ENCODE measurements at places on chromosomes 1 and 21. TPM values are rescaled to one million over a fixed set of nuclear protein-coding genes. Genes with fewer than 3 reads are reported as not detected.

DNA sequence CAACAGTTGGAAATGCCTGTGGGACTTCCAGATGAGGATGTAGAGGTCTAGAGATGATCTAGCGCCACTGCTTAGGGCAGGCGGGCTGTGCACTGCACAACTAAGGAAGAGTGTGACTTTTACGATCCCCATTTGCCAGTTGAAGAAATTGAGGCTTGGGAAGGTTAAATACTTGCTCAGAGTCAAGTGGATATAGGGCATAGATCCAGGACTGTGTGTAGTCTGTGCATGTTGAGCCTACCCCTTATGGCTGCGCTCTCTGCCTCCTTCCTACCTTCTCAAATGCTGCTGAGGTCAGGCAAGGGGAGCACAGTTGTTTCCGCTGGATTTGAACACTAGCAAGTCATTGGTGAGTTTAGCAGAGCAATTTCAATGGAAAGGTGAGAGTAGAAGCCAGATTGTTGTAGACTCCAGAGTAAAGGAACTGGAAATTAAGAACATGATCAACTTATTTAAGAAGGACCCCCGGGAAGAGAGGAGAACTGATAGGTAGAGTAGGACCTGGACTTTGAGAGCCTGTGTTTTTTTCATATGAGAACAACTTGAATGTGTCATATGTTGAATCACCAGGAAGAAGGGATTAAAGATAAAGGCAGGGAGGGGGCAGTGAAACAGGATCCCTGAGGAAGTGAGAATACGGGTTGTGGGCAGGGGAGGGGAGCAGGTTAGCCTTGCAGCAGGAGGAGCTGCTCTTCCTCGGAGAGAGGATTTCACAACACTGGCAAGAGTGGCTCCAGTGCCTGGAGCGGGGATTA is 2.7 kb downstream of the CAPN2 start:
- peaks cover 55% of the 10 kb centered on the region for H3K4me1 ChIP-seq
- peak; percentile 91 for DNase-seq
- peak overlapping the region; percentile 84 for H3K27ac ChIP-seq

DNA sequence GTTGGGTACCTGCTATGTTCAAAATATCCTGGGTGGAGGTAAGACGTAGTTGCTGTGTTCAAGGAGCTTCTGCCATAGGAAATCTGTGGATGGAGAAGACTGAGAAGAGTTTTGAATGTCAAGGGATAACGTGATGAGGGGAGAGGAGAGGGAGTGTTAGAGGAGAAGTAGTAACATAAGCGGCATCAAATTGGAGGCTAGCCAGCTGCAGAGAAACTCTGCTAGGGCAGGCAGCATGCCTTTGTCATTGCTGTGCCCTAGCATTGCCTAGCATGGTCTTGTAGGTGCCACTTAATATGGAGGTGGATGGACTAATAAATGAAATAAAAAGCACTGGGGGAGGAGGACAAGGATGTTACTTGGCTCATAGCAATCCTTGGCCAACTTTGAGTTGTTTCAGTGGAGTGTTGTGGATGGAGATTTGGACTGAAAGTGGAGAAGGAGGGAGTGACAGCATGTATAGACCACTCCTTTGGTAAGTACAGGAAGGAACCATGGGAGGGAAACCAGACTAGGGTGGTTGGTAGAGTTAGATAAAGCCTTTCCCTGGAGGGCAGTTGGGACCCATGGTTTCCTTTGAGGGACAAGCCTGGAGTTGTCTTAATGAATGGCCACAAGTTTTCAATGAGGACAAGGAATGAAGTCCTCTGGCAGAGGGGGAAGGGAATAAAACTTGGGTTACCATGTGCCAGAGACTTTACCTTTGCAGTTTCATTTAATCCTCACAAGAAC is 6.3 kb downstream of the VANGL1 start:
- no peak for DNase-seq
- peaks cover 22% of the 10 kb centered on the region for H3K4me1 ChIP-seq
- H3K36me3 ChIP-seq, result peaks cover 3% of the 10 kb centered on the region
- no peak overlapping the region for H3K4me3 ChIP-seq
- H3K27ac ChIP-seq, result no peak overlapping the region

- no peak overlapping the region for H3K4me3 ChIP-seq
- no peaks in the 10 kb centered on the region for H3K4me1 ChIP-seq
- H3K27me3 ChIP-seq, result no peaks in the 10 kb centered on the region
- DNase-seq, result no peak
Observed at GRCh38 chr21:22364163-22364562, 1366.0 kb downstream of the NCAM2 start.

The KCNQ4 gene
- 0.07 TPM for total RNA-seq

The PSRC1 gene
- total RNA-seq, result 23.4 TPM

The OPTC gene
- total RNA-seq, result not detected

The NHLH2 gene
- not detected for total RNA-seq

GRCh38 chr1:221740369-221740992 is 1.4 kb downstream of the DUSP10 start:
- peaks cover 13% of the 10 kb centered on the region for H3K4me1 ChIP-seq
- H3K36me3 ChIP-seq, result no peaks in the 10 kb centered on the region
- peaks cover 13% of the 10 kb centered on the region for H3K27me3 ChIP-seq
- DNase-seq, result no peak
- no peak overlapping the region for H3K27ac ChIP-seq
- H3K4me3 ChIP-seq, result peak overlapping the region; percentile 84

GRCh38 chr1:21260405-21261125 is 29.7 kb downstream of the ECE1 start:
- H3K4me3 ChIP-seq, result no peak overlapping the region
- peak; percentile 78 for DNase-seq
- H3K27ac ChIP-seq, result peak overlapping the region; percentile 92
- peaks cover 42% of the 10 kb centered on the region for H3K4me1 ChIP-seq
- peaks cover 15% of the 10 kb centered on the region for H3K36me3 ChIP-seq

DNA sequence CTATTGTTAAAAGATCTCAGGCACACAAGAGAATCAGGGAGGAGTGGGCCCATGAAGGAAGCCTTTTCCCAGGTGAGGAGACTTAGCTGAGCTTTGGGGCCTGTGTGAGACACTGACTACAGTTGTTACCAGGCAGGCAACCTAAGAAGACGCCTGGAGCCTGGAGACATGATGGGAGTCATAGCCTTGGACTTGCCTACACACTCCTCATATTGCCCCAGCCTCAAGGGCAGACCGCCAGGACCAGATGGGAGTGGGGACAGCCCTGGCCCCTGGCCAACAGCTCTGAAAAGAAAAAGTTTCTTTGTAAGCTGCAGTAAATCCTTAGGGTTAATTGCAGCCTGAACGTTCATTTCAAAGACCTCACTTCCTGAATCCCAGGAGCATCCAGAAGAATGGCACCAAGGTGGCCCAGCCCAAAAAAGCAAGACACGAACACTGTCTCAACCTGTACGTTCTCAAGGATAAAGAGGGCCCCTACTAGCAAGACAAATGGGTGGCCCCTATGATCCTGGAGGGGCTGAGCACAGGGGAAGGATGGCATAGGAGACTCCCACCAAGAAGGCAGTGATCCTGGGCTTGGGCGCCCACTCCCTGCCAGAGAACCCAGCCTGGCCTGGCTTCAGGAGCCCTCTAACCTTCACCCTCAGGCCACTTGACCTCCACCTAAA is 33.2 kb upstream of the BTG2 start:
- no peaks in the 10 kb centered on the region for H3K27me3 ChIP-seq
- H3K4me1 ChIP-seq, result peaks cover 9% of the 10 kb centered on the region
- DNase-seq, result no peak
- H3K27ac ChIP-seq, result no peak overlapping the region

The OR13G1 gene
- not detected for total RNA-seq

The TNFRSF4 gene
- total RNA-seq, result 1.5 TPM

GRCh38 chr1:247216261-247216660 is 39.6 kb upstream of the VN1R5 start:
- H3K4me1 ChIP-seq, result no peaks in the 10 kb centered on the region
- H3K4me3 ChIP-seq, result no peak overlapping the region
- H3K27me3 ChIP-seq, result no peaks in the 10 kb centered on the region
- DNase-seq, result no peak
- H3K36me3 ChIP-seq, result no peaks in the 10 kb centered on the region
- H3K27ac ChIP-seq, result no peak overlapping the region

GRCh38 chr1:205991237-205991636 is 12.0 kb downstream of the RAB7B start:
- H3K36me3 ChIP-seq, result no peaks in the 10 kb centered on the region
- no peaks in the 10 kb centered on the region for H3K27me3 ChIP-seq
- H3K4me1 ChIP-seq, result peaks cover 21% of the 10 kb centered on the region
- no peak overlapping the region for H3K4me3 ChIP-seq
- H3K27ac ChIP-seq, result no peak overlapping the region
- DNase-seq, result no peak

- DNase-seq, result no peak
- peaks cover 34% of the 10 kb centered on the region for H3K4me1 ChIP-seq
- peak overlapping the region; percentile 100 for H3K4me3 ChIP-seq
- peaks cover 33% of the 10 kb centered on the region for H3K36me3 ChIP-seq
- peak overlapping the region; percentile 78 for H3K27ac ChIP-seq
- H3K27me3 ChIP-seq, result no peaks in the 10 kb centered on the region
Observed at GRCh38 chr1:28507247-28507645, 1.4 kb downstream of the RCC1 start.

DNA sequence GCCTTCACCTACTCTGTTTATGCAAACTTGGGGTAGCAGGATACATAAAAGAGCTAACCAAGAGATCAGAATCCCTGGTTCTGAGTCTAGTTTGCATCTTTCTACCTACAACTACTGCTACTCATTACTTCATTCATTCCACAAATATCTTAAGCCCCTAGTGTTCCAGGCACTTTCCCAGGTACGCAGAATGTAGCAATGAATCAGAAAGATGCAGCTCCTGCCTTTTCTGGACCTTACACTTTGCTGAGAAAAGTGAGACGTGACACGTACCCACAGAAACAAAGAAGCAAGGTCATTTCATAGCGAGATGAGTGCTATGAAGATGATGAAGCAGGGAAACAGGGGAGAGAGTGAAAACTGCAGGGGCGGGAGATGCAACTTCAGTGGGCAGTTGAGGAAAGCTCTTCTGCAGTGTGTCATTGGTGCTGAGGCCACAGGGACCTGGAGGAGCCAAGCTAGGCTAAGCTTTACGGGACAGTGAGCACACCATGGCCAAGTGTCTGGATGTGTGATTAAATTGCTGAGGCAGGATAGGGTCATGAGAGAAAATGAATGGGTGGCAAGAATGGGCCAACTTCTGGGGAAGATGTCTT is 167.9 kb downstream of the TNFSF18 start:
- DNase-seq, result no peak
- no peak overlapping the region for H3K4me3 ChIP-seq
- no peaks in the 10 kb centered on the region for H3K36me3 ChIP-seq

DNA sequence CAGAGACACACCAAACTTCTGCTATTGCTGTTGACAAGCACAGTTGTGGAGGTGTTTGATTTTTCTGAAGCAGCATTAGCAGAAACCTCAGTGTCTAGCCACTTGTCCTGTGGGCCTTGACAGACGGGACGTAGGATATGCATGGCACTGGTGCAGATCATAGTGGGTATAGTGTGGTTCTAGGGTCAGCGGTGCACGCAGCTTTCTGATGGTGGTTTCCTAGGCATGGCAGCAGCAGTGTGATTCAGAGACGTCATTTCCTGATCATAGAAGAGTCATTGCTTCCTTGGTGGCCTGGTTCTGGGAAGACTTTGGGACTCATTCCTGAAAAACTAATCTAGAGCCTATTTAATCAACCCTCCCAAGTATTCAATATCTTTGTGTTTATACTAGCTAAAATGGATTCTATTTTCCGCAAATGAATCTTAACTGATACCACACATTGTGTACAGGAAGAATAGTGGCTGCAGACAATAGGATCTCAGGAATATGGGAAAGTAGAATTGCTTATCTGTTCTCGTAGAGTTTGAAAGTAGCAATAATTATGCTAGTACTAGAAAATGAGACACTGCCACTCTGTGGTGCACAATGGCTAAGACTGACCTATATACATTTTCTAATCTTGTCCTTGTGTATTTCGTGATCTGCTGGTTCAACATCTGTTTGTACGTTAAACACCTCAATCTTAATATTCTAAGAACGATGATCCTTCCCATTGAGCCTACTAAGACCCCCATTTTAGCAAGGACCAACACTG is 2.8 kb upstream of the USP1 start:
- no peak overlapping the region for H3K27ac ChIP-seq
- no peaks in the 10 kb centered on the region for H3K36me3 ChIP-seq
- no peak overlapping the region for H3K4me3 ChIP-seq
- H3K27me3 ChIP-seq, result peaks cover 7% of the 10 kb centered on the region
- DNase-seq, result no peak

The PLEKHN1 gene
- 0.88 TPM for total RNA-seq

- no peak overlapping the region for H3K4me3 ChIP-seq
- peaks cover 32% of the 10 kb centered on the region for H3K36me3 ChIP-seq
- DNase-seq, result no peak
- H3K27me3 ChIP-seq, result no peaks in the 10 kb centered on the region
Observed at GRCh38 chr1:1753607-1754005, 24.7 kb downstream of the NADK start.

DNA sequence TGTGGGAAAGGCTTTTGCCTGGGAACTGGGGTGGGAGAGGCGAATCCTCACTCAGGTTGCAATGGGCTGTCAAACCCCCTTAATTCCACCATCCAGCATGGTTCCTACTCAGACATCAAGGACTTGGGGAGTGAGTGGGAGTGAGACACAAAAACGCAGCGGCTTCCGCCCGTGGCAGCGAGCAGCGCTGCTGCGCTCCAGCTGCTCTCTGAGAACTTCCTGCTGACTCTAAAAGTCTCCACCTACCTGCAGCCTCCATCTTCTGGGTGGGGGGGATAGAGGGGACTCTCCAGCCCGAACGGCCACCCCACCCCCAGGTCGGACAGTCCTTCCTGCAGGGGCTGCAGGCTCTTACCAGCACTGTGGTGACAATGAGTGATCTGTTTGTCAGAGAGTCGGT is 184.4 kb downstream of the GRIK3 start:
- H3K27me3 ChIP-seq, result no peaks in the 10 kb centered on the region
- H3K27ac ChIP-seq, result no peak overlapping the region
- no peaks in the 10 kb centered on the region for H3K4me1 ChIP-seq
- no peaks in the 10 kb centered on the region for H3K36me3 ChIP-seq

The HSD3B1 gene
- not detected for total RNA-seq

The KRTAP8-1 gene
- not detected for total RNA-seq

GRCh38 chr1:23370709-23371584 is 1.3 kb upstream of the ZNF436 start:
- H3K4me1 ChIP-seq, result peaks cover 32% of the 10 kb centered on the region
- no peak overlapping the region for H3K4me3 ChIP-seq
- H3K27me3 ChIP-seq, result no peaks in the 10 kb centered on the region
- peaks cover 2% of the 10 kb centered on the region for H3K36me3 ChIP-seq

GRCh38 chr1:84940481-84940880 is 47.5 kb upstream of the LPAR3 start:
- peaks cover 16% of the 10 kb centered on the region for H3K27me3 ChIP-seq
- peak; percentile 21 for DNase-seq
- no peak overlapping the region for H3K4me3 ChIP-seq
- peaks cover 5% of the 10 kb centered on the region for H3K4me1 ChIP-seq
- H3K27ac ChIP-seq, result no peak overlapping the region
- no peaks in the 10 kb centered on the region for H3K36me3 ChIP-seq

GRCh38 chr21:42195378-42196031 is 23.4 kb upstream of the ABCG1 start:
- no peak overlapping the region for H3K27ac ChIP-seq
- peaks cover 5% of the 10 kb centered on the region for H3K27me3 ChIP-seq
- DNase-seq, result no peak
- H3K4me3 ChIP-seq, result no peak overlapping the region
- peaks cover 26% of the 10 kb centered on the region for H3K4me1 ChIP-seq
- H3K36me3 ChIP-seq, result no peaks in the 10 kb centered on the region

Measured in endothelial cell of umbilical vein (primary cell).